ENCODE measurements at places on chromosomes 2 and 18. TPM values are rescaled to one million over a fixed set of nuclear protein-coding genes. Genes with fewer than 3 reads are reported as not detected.

MAP2 gene
- 31.5 TPM for total RNA-seq

KIAA2012 gene
- total RNA-seq = not detected

AGXT gene
- total RNA-seq = not detected

ATG4B gene
- total RNA-seq = 70.3 TPM

NT5DC4 gene
- 1.2 TPM for total RNA-seq

ADAM23 gene
- total RNA-seq = 30.1 TPM

CFAP65 gene
- total RNA-seq = not detected

IGFBP5 gene
- total RNA-seq = 266 TPM

DGUOK gene
- 56.3 TPM for total RNA-seq

FBXO48 gene
- 1.3 TPM for total RNA-seq

GRP gene
- total RNA-seq = not detected

DNAH7 gene
- 1.0 TPM for total RNA-seq

NCKAP5 gene
- 7.6 TPM for total RNA-seq

SCN3A gene
- total RNA-seq = not detected

FAM237A gene
- not detected for total RNA-seq

WDCP gene
- 5.3 TPM for total RNA-seq

PNPT1 gene
- total RNA-seq = 19.8 TPM

DOK6 gene
- total RNA-seq = not detected

SPP2 gene
- not detected for total RNA-seq

STEAP3 gene
- total RNA-seq = 35.2 TPM

STAMBP gene
- total RNA-seq = 77.8 TPM

GLI2 gene
- total RNA-seq = under 0.01 TPM

SERPINB12 gene
- not detected for total RNA-seq

CTAGE1 gene
- total RNA-seq = not detected

MC4R gene
- not detected for total RNA-seq

MAPRE3 gene
- total RNA-seq = 10.2 TPM

BOK gene
- total RNA-seq = 38.5 TPM

RAB6D gene
- total RNA-seq = not detected

KYNU gene
- 3.3 TPM for total RNA-seq

All from mammary epithelial cell (primary cell).